ENCODE measurements at places on chromosomes 3 and 15.

DNA sequence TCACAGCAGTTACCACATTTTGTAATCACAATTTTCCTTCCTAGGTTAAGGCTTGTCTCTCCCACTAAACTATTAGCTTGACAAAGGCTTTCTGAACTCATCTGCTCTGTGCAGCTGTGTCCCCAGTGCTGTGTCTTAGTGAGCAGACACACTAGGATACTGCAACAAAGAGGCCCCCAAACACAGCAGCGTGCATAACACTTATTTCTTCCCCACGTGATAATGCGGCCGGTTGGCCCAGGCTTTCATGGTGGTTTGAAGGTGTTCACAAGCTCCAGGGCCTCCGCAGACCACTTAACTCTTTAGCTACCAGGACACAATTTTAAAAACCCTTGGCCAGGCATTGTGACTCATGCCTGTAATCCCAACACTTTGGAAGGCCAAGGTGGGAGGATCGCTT lies 2.2 kb upstream of the HDAC11 start:
- DNase-seq: no peak

DNA sequence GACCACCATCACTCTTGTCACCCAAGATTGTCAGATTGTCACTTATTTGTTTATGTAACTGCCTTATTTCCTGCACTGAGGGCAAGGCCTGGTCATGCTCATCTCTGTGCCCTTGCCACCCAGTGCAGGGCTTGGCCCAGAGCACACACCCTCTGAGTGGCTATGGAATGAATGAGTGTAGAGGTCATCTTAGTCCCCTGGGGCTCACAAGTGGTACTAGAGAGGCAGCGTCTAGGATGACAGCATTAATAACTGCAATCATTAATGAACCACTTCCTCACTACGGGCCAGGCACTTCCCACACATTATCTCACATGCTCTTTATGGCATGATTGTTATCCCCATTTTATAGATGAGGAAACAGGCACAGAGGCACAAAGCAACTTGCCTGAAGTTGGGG lies 117.0 kb downstream of the SMAD6 start:
- no peak for DNase-seq

DNA sequence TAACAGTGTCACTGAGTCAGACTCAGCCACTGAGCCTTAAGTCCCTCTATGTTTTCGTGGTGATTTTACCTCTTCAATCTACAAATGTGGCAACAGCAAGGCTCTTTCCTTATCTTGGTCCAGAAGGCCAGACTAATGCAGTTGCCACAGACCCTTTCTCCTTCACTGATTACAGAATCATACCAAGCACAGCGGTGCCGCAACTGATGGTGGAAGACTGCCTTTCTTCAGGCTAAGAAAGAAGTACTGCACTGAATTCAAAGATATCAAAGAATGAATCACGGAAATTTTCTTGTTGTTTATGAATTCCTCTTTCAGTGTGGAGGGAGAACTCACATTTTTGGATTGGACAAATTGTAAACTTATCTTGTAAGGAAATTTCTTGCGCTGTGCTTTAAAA lies 18.6 kb downstream of the DCP1A start:
- no peak for DNase-seq

GRCh38 chr3:195738274-195739044 lies 17.7 kb downstream of the MUC20 start:
- DNase-seq: no peak

GRCh38 chr15:69568173-69569009 lies 115.8 kb downstream of the RPLP1 start:
- DNase-seq: no peak

DNA sequence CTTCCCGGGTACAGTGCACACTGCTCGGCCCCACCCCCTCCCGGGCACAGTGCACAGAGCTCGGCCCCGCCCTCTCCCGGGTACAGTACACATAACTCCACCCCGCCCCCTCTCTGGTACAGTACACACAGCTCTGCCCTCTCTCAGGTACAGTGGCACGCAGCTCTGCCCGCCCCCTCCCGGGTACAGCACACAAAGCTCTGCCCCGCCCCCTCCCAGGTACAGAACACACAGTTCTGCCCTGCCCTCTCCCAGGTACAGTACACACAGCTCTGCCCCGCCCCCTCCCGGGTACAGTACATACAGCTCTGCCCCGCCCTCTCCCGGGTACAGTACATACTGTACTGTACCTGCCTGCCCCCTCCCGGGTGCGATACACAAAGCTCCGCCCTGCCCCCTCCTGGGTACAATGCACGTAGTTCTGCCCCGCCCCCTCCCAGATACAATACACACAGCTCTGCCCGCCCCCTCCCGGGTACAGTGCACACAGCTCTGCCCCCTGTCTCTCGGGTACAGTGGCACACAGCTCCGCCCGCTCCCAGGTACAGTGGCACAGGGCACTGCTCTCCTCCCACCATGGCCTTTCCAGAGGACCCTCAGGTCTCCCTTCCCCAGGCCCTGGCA lies 16.4 kb upstream of the PRR20G start:
- DNase-seq: no peak

GRCh38 chr15:60656041-60656440 lies 177.1 kb upstream of the ICE2 start:
- no peak for DNase-seq

GRCh38 chr15:87645723-87646122 lies 610.8 kb downstream of the NTRK3 start:
- DNase-seq: no peak

DNA sequence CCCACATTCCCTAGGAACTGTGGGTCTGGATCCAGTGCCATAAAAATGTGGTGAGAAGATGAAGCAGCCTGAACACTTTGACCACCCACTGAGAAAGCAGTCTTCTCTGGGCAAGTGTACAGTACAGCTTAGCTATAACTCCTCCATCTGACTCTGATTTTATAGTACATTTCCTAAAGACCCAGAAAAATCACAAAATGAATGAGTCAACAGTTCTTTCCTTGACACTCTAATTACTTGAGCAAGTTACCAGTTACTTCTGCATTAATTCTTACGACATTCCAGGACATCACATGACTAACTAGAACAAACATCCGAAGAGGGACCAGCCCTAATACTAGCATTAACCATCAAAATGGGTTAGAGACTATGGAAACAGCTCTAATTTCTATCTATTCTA lies 148.1 kb upstream of the PEX5L start:
- DNase-seq: no peak

DNA sequence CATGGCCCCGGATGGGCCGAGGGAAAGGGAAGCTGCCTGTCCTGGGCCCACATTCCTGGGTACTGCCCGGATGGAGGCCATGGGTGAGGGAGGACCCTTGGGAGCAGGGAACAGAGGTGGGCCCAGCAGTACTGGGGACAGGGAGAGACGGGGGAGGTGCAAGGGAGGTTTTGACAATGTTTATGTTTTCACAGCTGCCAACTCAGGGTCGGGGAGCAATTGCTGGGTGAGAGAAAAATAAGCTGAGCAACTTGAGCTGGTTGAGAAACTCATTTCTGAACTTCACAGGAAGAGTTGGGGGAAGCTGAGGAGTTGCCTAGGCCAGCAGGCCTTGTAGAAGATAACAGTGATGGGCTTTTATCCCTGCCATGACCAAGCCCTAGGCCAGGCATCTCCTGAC lies 11.1 kb upstream of the TSPAN3 start:
- DNase-seq: no peak

All from stimulated activated CD8-positive, alpha-beta memory T cell treated with anti-CD3 and anti-CD28 coated beads, Interleukin-4, amount 100 ng/mL, for 4 hours (primary cell).